Activated CD4-positive, alpha-beta T cell treated with anti-CD3 and anti-CD28 coated beads, Interleukin-2, Interleukin-4, amounts not matched to agents 100 ng/mL and 50 ng/mL, durations not matched to agents 16 hours and 8 hours (primary cell): ENCODE measurements at places on chromosomes 3 and 15.

DNA sequence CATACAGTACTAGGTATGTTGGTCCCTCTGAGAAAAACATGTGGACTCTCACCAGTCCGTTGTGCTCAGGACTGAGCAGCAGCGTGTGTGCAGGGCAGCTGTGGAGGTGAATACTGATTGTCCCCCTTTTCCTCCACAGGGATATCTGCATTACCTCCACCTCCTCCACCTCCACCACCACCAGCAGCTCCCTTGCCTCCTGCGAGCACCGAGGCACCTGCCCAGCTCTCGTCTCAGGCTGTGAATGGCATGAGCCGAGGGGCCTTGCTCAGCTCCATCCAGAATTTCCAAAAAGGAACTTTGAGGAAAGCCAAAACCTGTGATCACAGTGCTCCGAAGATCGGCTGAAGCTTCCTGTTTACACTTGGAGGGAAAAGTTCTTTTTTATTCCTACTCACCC, 9.0 kb downstream of the PDHB start:
- DNase-seq: no peak

GRCh38 chr3:137761563-137762503, 2.3 kb upstream of the SOX14 start:
- no peak for DNase-seq

DNA sequence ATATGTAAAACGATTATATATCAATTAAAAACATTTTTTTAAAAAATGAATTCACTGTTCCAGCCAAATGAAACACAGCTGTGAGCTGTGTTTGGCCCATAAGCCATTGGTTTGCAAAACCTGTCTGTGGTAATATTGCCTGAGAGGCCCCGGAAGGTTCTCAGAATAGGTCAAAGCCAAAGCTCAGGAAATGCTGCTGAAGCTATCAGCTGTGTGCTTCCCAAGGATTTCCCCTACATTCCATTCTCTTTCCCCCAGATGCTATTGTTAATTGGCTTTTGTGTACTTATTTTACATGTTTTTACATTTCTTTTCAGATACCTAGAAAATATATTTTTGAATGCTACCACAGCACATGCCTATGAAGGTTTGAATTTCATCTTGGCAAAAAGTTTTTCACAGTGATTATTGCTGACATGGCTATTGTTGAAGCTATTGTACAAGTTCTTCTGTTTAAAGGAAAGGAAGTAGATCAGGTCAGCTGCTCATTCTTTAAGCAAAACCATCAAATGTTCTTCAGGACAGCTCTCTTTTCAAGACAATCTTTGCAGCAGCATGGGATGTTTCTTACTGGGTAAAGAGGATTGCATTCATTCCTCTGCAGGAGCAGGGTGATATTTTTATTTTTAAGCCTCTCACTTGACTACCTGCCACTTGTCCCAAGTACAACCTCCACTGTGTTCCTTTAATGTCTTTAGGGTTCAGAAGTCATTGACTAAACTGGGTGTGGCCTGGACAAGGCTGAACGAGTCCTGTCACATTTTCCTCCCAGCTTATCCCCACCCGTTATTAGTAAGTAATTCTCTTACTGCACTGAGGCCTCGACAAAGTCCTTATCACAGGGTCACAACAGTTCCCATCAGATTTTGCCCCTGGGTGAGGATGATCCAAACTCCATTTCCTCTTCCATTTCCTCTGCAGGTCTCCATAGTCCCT, 26.3 kb upstream of the BNC1 start:
- no peak for DNase-seq

DNA sequence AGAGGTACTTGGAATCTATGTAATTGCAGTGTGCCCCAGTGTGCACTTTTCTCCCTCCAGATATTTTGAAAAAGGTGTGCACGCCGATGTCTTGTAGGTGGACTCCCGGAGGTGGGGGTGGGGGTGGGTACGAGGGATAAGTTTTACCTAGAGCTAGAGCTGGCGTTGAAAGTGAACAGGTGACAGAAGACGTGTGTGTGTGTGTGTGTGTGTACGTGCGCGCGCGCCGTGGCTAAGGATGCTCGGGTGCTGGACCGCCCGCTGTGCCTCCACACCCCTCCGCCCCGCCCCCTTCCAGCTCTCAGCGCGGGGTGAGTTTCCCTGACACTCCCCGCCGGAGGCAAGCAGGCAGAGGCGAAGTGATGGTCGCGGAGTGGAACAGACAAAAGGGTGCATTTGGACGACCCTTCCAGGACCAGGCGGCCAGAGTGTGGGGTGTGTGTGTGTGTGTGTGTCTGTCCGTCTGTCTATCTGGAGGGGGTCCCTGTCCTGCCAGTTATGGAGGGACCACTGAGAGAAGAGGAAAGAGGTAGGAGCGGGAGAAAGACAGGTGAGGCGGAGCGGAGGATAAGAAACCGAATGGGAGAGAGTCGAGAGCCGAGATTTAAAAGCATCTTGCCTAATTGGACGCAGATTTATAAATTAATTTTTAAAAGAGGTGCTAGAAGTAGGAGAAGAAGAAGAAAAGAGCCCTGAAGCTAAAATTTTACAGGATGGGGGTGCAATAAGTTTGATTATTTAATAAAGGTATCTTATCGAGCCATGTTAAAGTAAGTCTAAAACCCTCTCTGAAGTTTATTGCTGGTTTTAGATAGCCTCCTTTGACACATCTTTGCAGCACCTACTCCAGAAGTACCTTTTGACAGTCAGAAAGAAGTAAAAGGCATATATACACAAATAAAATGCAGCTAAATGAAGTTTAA, 335.8 kb upstream of the THRB start:
- no peak for DNase-seq

GRCh38 chr15:99486371-99487336, 79.1 kb upstream of the MEF2A start:
- DNase-seq: no peak

DNA sequence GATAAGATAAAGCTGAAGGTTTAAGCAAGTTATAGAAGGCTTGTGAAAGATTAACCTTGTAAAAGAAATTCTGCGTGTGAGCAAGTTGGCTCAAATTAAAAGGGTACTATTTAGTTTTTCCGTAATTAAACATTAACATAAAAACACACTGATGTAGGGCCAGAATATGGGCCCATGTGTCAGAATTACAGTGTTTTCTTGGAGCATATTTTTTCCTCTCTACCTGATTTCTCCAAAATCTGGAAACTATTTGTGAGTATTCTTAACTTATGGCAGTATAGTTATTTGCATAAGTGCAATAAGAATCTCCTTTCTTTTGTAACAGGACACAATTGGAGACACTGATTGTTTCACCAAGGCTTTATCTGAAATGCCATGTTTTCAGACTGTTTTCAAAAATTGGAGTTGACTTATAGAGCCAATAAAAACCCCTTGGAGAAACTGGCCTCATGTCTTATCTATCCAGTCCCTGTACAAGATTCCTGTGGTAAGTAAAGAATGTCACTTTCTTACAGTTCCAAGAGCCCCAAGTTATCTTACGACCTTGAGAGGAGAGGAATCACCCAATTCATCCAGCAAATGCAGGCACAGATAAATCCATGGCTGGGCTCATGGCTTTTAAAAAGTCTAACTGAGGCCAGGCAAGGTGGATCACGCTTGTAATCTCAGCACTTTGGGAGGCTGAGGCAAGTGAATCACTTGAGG, 47.8 kb upstream of the P2RY1 start:
- DNase-seq: no peak

DNA sequence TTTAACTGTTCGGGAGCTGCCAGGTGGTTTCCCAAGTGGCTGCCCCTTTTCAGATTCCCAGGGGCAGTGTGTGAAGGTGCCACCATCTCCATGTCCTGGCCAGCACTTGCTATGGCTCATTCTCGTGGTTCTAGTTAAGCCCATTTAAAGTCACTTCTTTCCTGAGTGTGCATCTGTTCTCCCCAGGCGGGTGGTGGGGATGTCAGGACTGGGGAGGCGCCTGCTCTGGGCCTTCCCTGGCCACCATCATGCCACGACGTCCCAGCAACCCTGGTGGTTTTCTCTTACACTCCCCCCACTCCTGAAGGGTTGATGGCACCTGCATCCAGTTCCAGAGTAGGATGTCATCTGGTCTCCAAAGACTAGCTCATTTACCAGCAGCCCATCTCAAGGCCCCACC, 56.8 kb upstream of the TAMM41 start:
- DNase-seq: no peak
